ENCODE measurements at places on chromosomes 2 and 18.
A peak's percentile ranks its signal among the peaks of the same experiment; 100 is the strongest.

- peak; percentile 2 for DNase-seq
These were observed 35.0 kb upstream of the LRP1B start for GRCh38 chr2:142165790-142166189.

- no peak for DNase-seq
These were observed 186.2 kb upstream of the REG3G start for GRCh38 chr2:78839259-78839658.

DNA sequence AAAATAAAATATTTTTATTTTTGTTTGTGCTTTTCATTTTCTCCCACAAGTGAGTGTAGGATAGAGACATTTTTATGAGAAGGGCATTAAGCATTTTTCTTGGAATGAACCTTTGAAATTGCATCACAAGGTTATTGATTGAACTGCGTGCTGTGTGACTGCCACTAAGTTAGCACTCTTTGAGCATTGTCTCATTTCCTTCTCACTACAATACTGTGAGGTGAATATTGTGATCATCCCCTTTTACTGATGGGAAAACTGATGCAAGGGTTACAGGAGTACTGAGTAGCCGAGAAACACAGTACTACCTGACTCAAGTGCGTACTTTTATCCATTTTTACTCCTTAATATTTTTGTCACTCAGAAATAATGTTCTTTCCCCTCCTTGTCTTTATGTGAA, 2.0 kb downstream of the NBEAL1 start:
- no peak for DNase-seq

- DNase-seq, result peak; percentile 27
These were observed 32.1 kb downstream of the HK2 start for GRCh38 chr2:74865770-74866674.

- no peak for DNase-seq
These were observed 47.2 kb upstream of the ZNF396 start for GRCh38 chr18:35424356-35424755.

DNA sequence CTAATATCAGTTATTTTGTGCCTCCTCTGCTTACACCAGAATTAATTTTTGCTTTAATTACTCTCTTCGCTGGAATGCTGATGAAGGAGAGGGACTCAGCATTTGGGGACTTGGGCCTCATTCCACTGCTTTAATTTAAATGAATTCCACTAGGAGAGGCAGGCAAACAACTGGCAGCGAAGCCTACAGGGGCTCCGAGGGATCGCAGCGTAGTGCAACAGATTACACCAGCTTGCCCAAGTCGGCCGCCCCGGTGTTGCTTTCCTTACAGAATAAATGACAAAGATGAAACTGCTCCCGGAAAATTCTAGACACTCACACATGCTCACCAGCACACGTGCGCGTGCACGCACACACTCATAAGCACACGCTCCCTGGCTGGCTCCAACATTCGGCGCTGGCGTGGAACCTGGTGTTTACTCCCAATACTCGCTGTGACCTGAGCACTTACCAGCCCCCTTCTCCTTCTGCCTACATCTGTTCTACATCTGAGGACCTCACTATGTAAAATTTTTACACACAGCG, 175.4 kb downstream of the ZNF521 start:
- DNase-seq, result no peak

GRCh38 chr2:219836647-219837177, 209.3 kb downstream of the SLC4A3 start:
- no peak for DNase-seq

- no peak for DNase-seq
These were observed 35.7 kb upstream of the KYNU start for GRCh38 chr2:142841788-142842187.

DNA sequence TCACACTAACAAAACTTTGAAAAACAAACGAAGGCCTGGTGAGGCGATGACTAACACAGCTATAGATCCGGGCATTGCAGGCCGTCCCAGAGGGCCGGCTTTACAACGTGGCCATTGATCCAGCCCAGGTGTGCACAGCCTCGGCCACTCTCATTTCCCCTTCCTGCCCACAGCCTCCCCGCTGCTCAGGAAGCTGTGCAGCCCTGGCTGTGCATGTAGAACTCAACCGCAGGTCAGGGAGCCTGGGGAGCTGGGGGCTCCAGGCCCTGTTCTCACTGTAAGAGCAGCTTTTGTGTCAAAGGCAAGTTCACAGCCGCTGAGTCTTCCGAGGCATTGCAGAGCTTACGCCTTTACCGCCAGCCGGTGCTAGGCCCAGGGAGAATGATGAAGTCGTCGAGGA, 87.2 kb downstream of the LONRF2 start:
- DNase-seq, result no peak

DNA sequence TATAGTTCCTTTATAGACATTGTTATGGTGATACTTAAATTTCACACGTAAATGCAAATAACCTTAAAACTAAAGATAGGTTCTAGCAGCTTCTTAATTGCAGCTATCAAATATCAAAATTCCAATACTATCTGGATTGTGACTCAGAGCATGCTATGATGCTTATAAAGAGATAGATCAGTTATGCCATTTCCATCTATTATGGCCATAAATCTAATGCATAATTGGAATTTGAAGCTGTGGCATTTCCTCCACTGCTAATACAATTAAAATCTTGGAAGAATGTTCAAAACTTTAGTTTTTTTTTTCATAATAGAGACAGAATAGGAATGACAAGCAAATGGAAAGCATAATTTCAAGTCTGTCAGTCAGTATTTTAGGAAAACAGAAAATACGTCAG, 220.8 kb upstream of the GALNT5 start:
- no peak for DNase-seq

GRCh38 chr2:130304726-130305125, 38.0 kb upstream of the IMP4 start:
- no peak for DNase-seq

DNA sequence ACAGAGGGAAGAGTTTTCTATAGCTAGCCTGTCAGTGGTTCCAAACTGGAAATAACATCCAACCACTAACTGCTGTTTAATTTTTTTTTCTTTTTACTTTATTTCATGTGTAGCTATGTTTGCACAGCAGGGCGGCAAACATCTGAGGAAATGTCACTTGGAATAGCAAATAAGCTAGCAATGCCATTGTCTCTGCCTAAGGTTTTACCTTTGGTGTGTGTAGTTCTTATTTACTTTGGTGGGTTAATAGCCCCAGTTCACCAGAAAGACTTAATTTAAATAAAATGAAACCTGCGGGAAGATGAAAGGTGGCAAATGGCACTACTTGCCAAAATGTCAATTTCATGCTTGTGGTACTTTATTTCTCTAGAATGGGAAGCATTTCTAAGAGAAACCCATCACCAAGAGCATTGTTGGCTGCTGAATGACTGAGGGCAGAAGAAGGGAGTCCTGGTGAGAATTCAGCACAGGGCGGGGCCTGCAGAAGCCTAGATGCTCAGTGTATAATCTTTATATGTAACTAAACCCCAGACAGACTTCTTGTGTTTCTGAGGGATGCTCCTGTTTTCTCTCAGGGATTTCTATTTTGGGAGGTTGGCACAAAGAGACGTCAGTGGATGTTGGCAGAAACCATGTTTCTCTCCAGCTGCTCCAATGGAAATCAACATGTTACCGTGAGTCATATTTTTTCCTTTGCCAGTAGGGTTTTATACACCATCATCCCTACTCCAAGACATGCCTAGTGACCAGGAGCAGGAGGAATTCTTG, 300.4 kb upstream of the NT5C1B start:
- no peak for DNase-seq

- no peak for DNase-seq
These were observed 102.9 kb downstream of the TPO start for GRCh38 chr2:1515986-1516797.

DNA sequence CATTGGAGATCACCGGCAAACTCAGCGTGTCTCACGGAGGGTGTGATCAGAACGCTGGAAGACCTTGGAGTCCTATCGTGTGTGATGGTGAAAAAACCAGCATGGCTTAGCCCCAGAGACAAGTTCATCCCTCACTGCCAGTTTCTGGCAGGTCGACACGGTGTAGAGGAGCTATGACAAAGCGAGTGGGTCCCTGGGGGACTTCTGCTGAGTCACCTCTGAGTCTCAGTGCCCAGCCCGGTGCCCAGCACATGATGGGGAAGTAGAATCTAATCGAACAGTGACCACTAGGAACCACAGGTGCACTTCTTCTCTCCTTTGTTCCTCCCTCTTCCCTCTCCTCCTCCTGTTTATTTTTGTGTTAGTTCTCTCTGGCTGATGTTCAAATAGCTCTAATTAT, 45.9 kb upstream of the KCNF1 start:
- no peak for DNase-seq

- DNase-seq, result no peak
These were observed 112.0 kb upstream of the CD226 start for GRCh38 chr18:70059684-70060083.

GRCh38 chr2:30527411-30527810, 80.4 kb downstream of the LCLAT1 start:
- no peak for DNase-seq

DNA sequence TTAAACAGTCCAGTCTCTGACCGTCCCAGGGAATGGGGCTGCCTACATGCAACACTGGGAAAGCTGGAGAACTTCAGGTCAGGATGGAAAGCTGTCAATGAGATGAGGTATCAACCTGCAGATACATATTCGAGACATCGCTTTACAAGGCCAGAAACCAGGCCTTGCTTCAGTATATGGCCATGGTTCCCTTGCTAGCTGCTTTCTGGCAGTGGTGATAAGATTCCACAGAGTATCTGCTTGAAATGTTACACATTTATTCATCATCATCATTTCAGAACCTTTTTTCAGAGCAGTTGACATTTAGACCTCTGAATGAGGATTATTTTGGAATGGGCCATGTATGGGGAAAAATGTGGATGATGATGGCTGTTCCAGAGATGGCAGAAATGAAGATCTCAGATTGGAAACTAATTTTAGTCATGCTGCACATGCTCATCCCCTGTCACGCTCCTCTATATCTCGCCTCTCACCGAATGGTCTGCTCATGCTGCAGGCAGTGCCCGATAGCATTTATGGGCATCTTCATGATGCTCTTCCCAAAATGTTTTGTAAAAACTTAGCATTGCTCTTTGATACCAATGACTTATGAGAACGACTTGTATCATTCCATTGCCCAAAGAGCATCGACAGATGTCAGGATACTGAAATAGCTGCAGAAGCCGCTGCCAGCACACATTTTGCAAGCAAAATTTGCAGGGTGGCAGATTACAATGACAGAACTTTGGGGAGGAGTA, 14.0 kb upstream of the BMP10 start:
- no peak for DNase-seq

- DNase-seq, result no peak
These were observed 2.8 kb downstream of the TMEM177 start for GRCh38 chr2:119681868-119682220.

- no peak for DNase-seq
These were observed 215.5 kb upstream of the CWC22 start for GRCh38 chr2:180222644-180223043.

DNA sequence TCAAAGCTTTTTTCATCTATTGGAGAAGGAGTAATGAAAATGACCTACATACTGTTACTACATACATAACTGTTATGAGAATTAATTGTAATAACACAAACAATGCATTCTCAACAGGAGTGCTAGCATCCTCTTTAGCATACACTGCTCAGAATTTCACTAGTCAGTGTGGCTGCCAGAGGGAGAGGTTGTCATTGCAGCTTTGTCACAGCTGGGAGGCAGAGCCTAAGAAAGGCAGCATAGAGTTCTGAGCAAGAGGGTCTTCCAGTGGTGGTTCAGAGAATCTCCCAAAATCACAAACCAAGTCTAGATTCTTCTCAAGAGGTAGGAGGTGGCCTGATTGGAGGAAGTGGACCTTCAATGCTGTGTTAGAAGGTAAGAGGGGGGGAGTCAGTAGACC, 286.7 kb upstream of the CYRIA start:
- DNase-seq, result no peak

GRCh38 chr18:35753306-35753910, 171.9 kb downstream of the GALNT1 start:
- DNase-seq, result no peak

DNA sequence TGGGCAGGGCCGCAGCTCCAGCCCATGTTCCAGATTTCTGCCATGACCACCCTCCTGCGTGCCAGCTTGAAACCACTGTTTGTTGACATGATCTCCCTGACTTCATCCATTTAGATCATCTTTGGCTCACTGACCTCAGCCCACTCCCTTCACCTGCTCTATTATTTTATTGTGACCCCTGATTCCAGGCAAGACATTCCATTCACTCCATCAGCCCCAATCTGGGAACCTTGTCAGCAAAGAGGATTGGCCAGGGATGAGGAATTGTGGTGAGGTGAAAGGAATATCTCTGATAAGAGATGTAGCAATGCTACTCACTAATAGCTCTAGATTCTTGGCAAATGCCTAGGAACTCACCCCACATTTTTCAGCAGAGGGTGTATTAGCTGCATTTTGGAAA, 174.2 kb downstream of the TMEM247 start:
- DNase-seq, result no peak

- DNase-seq, result no peak
These were observed 318.2 kb downstream of the RND3 start for GRCh38 chr2:150169237-150169629.

GRCh38 chr2:234932591-234933168, 19.1 kb upstream of the SH3BP4 start:
- DNase-seq, result no peak

DNA sequence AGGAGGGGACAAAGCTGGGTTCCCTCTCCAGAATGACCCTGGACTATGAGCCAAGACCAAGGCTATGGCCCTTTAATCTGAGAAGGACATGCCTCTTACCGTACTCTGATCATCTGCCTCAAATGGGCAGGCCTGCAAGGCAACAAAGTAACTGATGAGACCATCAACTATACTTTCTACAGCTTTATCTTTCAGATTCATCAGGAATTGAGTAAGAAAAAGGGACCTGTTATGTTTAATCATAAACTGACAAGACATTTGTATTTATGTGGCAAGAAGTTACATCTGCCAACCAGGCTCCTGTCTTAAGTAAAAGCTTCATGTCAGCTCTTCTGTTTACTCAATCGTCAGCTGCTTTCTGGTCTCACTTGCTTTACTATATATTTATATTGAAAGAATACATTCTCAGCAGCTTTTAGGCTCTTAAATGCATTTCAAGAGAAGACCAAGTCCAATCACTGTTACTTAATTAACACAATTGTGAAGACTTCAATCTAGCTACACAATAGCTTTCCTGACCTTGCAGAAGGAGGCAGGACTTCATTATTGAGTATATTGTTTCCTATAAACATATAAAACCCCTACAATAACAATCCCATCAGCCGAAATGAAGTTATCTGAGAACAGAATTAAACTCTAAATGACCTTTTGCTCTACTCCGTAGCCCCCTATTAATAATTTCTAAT, 163.8 kb downstream of the ETAA1 start:
- DNase-seq, result no peak

- no peak for DNase-seq
These were observed 158.9 kb upstream of the BOD1L2 start for GRCh38 chr18:56988022-56988421.

- DNase-seq, result no peak
These were observed 21.5 kb downstream of the ITGB1BP1 start for GRCh38 chr2:9401646-9402371.

- no peak for DNase-seq
These were observed 685.1 kb upstream of the SLC8A1 start for GRCh38 chr2:41137031-41137430.

- no peak for DNase-seq
These were observed 205.9 kb upstream of the ARL4C start for GRCh38 chr2:234702731-234703225.

- no peak for DNase-seq
These were observed 30.4 kb downstream of the TMEM178A start for GRCh38 chr2:39696101-39696553.

Measured in SW480 (cell line).